ENCODE measurements at places on chromosomes 3 and 15.

- DNase-seq = no peak
These were observed 6.6 kb downstream of the HTR3C start for GRCh38 chr3:184059424-184059823.

DNA sequence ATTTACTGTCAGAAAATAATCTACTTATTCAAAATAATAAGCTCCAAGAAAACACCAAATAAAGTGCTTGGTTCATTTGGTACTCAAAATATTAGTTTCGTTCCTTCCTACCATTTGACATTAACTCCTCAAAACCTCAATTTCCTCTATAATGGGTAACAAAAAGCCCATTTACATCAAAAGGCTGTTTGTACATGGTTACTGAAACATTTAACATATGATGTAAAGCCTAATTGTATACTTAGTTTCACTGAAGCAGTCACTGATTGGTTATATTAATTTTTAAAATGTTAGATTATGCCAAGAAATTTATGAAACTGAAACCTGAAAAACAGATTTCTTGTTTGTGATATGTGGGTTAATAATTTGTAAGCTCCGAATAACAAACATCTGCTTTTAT, 14.7 kb downstream of the XRN1 start:
- DNase-seq = no peak

GRCh38 chr15:89378296-89379151, 43.9 kb upstream of the POLG start:
- no peak for DNase-seq

DNA sequence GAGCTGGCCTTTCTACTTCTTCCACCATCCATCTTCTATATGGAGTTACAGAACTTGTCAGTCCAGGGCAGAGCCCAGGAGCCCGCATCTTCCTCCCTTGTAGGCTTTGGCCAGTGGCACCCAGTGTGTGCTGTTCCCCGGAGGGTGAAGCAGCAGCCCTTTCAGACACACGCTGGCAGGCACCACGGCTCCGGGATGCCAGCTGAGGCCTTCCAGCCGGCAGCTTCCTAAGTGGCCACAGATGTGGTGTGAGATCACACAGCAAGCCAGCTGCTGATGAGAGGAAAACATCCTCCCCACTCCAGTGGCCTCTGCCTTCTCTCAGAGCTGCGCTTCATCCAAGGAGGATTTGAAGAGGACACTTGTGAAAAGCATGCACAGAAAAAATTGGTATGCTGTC, 24.1 kb downstream of the CRABP1 start:
- DNase-seq = peak; percentile 59

DNA sequence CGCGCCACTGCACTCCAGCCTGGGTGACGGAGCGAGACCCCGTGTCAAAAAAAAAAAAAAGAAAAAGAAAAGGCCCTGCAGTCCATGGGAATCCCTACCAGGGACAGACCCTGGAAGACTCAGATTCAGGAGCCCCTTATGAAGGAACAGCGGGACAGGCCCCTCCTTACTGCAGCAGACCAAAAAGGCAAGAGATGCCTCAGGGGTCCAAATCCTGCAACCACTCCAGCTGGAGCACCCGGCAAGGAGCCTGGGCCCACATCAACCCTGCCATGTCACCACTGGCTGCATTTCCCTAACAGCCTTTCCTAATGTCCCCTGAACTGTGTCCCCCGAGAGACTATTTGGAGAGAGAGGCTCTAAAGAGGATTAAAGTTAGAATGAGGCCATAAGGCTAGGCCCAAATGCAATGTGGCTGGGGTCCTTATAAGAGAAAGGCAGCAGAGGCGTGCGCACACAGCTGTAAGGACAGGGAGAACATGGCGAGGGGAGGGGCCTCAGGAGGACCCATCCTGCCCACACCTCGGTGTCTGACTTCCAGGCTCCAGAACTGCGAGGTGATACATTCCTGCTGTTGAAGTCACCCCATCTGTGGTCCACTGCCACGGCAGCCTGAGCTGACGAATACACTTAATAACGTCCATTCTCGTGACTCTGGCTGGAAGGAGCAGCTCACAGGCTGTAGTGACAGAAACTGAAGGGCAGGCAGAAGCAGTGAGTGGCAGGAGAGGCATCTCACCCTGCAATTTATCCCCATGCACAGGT, 78.1 kb downstream of the ATP10A start:
- no peak for DNase-seq

DNA sequence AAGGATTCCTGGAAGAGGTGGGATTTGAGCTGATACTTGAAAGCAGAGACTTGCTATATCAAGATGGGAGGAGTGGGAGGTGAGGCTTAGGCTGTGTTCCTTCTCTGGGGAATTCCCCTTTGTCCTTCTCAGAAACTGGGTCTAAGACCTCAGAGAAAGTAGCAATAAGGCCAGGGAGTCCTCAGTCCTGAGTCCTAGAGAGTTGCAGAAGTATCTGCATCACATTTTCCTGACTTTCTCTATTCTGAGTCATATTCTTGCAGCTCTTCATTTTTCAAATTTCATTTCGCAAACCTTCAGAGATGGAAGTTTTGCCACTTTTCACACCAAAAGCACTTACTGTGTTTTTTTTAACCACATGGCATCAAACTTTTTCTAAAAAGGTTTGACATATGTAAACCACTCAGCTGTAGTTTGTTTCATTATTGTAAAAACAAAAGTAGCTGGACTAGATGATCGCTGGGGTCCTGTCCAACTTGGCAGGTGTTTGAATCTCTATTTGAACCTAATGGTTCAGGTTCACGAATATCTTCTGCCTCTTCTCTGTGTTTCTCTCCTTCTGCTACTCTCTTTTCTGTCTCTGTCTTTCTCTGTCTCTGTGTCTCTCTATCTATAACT, 21.3 kb downstream of the COLQ start:
- no peak for DNase-seq

- no peak for DNase-seq
These were observed 347.4 kb upstream of the ADAMTS9 start for GRCh38 chr3:65035246-65035645.

DNA sequence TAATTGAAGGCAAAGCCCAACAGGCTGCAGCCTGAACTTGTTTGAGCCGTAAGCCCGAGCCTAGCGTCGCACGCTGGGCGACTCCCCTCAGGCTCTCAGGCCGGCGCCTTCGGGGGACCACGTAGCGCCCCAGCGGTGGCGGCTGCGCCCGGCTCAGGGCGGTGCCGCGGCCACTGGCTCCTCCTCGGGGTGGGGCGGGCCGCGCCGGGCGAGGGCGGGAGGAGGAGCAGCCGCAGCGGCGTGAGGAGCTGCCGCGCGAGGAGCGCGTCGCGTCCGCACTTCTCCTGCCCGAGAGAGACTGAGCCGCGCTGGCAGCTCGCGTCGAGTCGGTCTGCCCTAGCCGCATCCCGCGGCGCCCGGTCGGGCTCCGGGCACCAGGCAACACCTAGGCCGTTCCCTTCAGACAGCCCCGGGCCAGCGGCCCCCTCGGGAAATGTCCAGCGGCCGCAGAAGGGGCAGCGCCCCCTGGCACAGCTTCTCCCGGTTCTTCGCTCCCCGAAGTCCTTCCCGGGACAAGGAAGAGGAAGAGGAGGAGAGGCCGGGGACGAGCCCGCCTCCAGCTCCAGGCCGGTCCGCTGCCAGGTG, at the start of gene CRYBG3:
TSS of gene CRYBG3 (plus strand) at position 238 of the 585 bp plus-strand sequence. CDS start at position 434, 196 bp downstream.
- DNase-seq = peak; percentile 57

- DNase-seq = no peak
These were observed 44.3 kb upstream of the CNTN6 start for GRCh38 chr3:1048558-1048957.

GRCh38 chr3:102410616-102411015, 24.2 kb upstream of the ZPLD1 start:
- no peak for DNase-seq

- DNase-seq = no peak
These were observed 3.8 kb upstream of the ARL14 start for GRCh38 chr3:160673188-160673587.

DNA sequence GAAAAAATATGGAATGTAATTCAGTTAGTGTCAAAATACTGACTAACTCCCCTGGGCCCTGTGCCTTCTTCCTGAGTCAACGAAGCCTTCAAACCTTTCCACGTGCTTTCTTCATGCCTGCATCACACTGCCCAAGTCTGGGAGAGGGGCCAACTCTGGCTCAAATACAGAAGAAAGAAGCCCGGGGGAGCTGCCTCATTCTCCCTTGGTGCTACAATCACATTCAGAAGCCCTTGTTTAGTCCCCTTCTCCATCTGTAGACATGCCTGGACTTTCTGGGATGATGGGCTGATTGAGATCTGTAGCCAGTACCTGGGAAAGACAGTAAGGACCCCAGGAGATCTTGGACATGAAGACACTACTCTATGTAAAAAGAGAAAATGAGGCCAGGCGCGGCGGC, 77.8 kb upstream of the GSK3B start:
- DNase-seq = no peak

GRCh38 chr15:89406940-89407607, 72.5 kb upstream of the POLG start:
- DNase-seq = no peak

GRCh38 chr3:107953722-107954121, 137.1 kb downstream of the CD47 start:
- no peak for DNase-seq

- DNase-seq = no peak
These were observed 50.7 kb downstream of the FOXP1 start for GRCh38 chr3:71532639-71533395.

DNA sequence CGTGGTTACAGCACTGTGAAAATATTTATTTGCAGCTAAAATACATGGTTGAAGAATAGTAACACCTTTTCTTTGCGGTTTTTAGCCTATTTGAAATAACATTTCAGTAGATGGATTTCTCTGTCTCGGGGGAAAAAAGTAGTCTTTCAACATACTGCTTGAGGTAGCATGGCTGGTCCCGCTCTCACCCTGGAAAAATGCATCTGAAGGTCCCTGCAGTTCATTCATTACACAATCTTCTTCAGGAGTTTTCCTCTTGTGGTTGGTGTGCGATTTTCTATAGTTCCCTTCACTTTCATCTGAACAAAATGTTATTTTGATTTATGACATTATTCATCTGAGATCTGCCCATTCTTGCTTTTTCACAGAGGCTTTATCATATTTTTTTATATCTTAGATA, 75.9 kb downstream of the STRIT1 start:
- no peak for DNase-seq

DNA sequence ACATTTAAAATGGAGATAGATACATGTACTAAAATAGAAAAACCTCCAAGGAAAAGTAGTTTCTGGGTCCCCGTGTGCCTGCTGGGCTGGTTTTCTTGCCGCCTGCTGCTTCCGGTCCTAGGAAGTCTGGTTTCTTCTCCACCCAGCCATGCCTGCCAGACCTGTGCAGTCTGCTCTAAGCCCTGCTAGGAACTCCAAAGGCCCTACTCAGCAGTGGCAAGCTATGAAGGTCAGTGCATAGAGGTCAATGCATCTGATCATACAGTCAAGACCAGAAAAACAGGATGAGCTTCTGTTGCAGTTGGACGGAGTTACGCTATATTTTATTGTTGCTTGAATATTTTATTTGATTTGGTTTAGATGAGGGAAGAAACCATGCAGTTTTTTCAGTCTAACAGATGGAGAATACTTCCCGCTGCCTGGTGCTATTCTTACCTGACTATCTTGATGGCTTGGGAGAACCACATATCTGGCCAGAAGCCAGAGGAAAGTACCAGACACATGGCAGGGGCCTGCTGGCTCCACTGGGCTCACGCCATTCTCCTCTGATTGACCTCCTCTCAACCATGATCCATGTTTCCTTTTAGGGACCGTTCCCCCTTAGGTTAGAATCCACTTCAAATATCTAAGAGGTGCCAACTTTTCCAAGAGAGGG, 226.8 kb upstream of the ST8SIA2 start:
- no peak for DNase-seq

DNA sequence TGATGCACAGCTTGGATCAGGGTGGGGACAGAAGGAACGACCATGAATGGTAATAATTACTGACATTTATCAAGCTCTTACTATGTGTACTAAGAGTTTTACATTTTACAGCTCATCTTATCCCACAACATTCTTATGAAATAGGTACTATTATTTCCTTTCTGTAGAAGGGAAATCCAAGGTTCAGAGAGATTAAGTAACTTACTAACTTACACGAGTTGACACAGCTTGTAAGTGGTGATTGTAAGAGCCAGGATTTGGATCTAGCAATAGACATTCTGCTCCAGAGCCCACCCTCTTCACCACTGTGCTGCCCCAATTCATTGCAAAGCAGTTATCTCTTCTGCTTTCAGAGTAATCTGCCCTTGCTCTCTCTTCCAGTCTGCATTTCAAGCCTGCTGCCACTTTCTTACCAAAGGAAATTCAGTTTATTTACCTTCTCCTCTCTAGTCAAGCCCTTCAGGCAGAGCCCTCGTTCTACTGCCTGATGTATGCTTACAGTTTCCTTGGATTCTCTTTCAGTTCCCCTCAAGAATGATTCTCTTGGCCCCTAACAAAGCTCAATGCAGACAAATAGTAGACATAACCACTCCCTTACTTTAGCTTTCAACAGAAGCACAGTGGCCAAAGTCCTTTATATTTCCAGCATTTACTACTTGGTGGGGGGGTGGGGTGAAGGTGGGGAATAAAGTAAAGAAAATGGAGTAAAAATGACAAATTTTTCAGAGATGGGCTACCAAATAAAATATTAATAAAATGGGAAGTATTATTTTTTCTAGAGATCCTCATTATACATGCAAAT, 65.8 kb downstream of the ATP8B4 start:
- DNase-seq = no peak

DNA sequence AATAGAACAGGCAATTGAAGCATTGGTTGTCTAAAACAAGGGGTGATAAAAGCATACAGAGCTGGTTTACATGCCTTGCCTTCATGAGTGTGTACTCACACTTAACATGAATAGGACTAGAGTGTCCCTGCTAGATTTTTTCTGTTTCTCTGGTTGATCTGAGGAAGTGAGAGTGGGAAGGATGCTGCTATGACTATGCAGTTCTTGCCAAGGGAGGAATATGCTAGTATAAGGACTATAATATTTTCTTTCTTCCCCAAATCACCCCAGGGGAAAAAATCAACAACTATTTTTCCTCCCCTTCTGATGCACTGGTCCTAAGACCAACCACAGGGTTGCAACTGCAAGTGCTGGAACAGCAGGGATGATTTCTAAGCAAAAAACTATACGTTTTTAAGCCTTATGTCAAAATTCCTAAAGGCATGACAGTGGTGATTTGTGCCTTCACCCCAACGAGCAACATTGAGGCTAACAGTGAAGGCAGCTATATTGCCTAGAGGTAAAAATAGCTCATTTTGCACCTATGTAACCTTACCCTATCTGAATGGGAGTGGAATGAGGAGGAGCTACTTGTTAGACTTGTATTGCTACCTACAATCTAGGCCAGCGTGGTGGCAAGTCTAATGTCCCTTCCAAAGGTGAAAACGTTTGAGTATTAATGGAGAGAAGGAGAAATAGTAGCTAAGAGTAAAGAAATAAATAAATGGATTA, 33.5 kb upstream of the USP8 start:
- no peak for DNase-seq

- DNase-seq = no peak
These were observed 24.5 kb upstream of the SSR3 start for GRCh38 chr3:156579427-156579851.

DNA sequence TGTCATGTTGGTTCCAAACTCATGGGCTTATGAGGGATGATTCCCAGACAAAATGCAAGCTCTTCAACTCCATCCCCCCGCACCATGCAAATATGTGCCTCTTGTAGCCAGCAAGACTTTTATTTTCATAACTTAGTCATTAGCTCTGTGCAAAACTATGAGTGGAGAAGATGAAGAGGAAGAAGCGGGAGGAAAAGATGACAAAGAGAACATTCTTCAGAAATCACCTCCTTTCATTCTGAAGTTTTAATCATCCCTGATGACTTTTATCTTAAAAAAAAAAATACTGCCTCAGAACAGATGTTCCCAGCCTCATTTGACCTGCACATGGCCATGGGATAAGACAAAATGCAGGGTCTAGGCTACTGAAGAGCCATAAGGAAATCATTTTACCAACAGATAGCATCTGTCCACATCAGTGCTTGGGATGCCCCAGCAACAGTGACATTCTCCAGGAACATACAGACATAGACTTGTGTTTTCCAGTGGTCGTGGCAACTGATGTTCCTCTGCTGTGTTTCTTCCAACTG, 145.5 kb downstream of the WNT5A start:
- DNase-seq = no peak

Measured in amygdala (tissue), 56 donors.